ENCODE measurements at places on chromosomes 5 and 9.

GRCh38 chr5:159198063-159199036 lies 11.0 kb downstream of the RNF145 start:
- DNase-seq: no peak

- DNase-seq: no peak
Measured at GRCh38 chr5:178282391-178282790, 49.8 kb upstream of the PHYKPL start.

DNA sequence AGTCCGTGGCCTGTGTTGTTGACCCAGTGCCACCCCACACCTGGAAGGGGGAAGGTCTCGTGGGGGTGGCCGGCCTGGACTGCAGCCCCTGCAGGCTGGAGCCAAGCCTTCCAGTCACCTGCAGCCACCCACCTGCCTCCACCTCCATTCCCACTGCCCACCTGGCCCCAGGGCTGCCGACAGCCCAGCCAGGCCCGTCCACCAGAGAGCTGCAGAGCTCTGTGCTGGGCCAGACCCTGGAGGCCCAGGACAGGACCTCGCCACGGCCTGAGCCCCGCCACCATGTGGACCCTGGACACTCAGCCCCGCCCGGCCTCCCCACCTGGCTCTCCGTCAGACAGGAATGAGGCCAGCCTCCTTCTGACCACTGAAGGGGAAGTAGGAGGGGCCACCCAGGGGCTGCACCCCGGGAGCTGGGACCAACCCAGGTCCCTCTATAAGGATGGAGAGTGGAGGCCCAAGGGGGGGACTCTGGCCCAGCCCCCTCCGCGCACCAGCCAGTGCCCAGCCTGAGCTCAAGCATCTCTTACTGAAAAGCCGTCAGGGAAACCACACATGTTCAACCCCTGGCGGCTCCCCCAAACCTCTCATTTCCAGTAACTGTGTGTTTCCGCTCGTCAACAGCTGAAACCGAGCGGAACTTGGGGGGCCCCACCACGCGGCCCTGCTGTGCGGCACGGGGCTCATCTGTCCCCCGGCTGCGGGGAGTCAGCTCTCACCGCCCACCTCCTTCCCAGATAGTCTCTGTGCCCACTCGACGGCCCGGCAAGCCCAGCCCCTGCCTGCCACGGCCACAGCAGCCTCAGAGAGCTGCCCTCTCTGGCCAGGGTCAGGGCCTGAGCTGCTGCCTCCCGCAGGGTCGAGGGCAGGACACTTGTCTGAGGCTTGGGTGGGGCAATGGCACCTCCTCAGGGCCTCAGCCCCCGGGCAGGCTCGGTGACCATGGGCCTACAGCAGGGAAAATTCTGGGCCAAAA lies 12.8 kb downstream of the NOTCH1 start:
- DNase-seq: peak; percentile 38

DNA sequence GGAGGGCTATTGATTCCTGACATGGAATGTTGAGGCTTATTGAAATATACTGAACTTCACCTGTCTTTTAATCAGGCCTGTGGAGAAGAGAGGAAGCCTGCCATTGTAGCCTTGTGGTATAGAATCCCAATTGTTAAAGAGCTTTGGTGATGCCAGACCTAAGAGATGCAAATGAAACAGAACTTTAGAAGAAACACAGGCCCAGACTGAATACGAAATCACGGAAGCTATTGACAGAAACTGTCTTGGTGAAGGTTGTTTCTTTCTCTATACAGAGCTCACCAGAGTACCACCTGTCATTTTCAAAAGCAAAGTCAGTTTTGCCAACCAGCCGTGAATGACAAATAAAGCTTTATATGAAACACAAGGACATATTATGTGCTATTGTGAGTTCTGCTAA lies 660.3 kb downstream of the ISL1 start:
- no peak for DNase-seq

GRCh38 chr5:432928-433791 lies 9.8 kb upstream of the EXOC3 start:
- DNase-seq: no peak

- no peak for DNase-seq
Measured at GRCh38 chr5:142674531-142675469, 11.1 kb downstream of the FGF1 start.

DNA sequence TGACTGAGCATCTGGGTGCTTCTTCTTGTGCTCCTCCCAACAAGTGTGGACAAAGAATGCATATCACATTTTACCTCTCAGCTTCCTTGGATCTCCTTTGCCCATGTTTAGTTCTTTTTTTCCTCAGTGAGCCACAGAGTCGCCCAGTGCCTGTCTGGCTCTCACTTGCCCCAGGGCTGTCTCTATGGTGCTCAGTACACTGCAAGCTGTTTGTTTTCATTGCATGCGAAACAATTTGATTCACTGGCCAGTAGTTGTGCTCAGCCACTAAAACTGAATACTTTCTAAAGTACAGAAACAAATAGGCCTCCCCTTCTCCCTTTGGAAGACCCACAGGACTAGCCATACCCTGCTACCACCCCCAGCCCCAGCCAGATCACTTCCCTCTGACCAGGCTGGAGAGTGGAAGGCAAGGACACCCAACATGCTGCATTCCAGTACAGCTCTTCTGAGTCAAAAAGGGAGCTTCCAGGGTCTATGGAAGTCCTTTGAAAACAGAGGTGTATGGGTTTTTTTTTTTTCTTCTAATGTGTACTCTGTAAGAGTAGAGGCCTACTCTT lies 3.8 kb downstream of the LHFPL2 start:
- no peak for DNase-seq

DNA sequence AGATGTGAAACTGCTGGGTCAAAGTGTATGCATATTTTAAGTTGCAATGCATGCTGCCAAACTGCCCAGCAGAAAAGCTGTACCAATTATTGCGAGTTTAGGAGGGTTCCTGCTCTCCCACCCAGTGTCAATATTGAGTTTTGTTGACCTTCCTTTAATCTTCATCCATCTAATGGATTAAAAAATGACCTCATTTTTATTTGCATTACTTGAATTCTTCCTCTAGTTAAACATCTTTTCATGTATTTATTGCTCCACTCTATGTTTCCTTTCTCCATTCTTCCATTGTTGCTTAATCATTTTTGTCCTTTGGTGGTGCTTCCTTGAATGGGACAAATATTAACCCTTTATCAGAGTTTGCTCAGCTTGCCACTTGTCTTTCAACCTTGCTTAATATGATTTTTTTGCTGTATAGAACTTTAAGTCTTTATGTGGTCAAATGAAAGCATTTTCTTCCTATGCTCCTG lies 32.4 kb downstream of the TLE1 start:
- DNase-seq: no peak

- DNase-seq: no peak
Measured at GRCh38 chr5:133818869-133819600, 149.4 kb downstream of the C5orf15 start.

DNA sequence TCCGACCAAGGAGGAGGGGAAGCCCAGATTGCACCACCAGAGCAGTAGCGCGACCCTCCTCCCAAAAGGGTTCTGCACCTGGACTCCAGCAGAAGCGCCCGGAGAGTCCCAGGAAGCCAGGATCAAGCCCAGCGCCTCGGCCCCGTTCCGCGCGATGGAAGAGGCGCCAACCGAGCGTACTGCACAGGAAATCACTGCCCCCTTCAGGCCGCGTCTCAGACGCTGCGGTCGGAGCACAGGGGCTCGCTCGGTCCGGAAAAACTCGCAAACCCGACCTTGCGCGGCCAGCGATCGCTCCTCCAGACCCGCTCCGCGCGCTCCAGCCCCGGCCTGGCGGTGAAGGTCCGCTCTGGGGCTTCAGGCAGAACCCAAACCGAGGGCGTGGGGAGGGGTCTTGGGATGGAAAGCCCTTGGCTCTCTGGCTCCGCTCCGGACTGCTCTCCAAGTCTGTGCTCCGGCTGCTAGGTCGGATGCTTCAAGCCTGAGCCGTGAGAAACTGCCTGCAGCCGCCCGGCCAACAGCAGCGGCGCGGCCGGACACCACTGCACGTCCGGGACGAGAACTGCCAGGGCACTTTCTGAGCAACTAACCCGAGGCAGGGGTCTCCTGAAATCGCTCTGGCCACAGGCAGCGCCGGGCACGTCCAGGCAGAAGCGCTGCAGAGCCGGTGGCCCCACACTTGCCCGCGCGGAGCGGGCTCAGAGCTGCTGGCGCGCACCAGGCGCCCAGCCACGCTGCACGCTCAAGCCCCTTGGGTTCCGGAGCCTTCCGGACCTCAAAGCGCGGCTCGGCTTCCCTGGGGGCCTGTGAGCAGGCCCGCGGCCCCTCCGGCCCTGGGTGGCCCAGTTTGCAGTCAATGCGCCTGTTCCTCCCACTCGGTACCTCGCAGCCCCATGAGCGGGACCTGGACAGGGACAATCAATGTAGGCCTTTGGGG lies 1.3 kb downstream of the GABBR2 start:
- no peak for DNase-seq

GRCh38 chr5:170308686-170309085 lies 11.1 kb upstream of the LCP2 start:
- no peak for DNase-seq

GRCh38 chr9:123493627-123494026 lies 137.6 kb downstream of the CRB2 start:
- no peak for DNase-seq

DNA sequence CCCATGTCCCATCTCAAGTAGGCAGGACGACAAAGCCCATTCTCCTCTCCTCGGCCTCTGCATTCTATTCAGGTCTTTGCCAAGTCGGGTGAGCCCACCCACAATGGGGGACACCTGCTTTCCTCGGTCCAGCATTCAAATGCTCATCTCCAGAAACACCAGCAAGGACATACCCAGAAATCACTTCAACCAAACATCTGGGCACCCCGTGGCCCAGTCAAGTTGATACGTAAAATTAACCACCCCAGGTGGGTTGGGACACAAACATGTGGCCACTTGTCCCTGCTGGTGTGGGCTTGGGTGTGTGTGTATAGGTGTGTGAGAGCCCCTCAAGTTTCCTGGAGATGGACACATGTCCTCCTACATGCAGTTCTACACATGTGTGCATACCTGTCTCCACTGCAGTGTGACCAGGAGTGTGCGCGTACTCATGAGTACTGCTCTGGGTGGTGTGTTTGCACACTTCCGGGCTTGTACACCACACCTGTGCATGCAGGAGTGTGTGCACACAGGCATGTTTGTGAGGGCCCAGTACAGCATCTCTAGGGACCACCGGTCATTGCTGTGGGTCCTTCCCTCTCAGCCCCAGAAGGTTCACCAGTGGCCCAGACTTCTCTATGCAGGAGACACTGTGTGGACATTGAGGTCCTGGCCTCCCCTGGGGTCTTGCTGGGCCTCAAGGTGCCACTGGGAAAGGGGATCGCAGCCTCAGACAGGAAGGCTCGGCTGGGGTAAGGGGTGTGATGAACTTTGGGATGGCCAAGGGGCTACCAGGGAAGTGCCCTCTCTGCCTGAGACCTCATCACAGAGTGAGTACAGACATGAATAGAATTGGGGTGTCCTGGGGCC lies 35.4 kb upstream of the RXRA start:
- DNase-seq: no peak

DNA sequence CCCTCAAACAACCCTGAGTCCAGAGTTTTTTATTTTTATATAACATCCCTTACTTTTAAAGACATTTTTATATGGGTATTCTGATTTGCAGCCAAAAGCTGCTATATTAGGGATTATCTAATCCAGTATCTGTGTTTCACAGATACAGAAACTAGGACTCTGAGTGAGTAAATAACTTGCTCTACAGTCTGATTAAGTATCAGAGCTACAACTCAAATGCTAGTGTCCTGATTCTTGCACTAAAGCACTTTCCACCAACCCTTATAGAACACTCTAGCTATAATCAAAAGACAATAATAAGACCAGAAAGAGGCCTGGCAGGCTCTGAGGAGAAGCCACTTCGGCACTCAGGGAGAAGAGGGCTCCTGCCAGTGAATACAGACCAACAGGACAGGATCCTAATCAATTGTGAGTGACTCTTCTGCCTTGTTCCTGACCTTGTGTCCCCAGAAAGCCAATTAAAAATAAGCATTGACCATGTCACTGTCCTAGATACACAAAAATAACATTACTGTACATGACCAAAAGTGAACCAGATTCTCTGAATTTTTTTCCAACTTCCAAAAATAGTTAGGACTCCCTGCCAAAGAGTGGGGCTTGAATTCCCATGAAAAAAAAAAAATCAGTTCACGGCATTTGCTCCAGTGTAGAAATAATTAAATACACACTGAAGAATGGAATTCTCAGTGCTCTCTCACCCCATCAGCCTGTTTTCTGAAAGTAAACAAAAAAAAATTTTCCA lies 63.6 kb upstream of the MAP3K1 start:
- no peak for DNase-seq

DNA sequence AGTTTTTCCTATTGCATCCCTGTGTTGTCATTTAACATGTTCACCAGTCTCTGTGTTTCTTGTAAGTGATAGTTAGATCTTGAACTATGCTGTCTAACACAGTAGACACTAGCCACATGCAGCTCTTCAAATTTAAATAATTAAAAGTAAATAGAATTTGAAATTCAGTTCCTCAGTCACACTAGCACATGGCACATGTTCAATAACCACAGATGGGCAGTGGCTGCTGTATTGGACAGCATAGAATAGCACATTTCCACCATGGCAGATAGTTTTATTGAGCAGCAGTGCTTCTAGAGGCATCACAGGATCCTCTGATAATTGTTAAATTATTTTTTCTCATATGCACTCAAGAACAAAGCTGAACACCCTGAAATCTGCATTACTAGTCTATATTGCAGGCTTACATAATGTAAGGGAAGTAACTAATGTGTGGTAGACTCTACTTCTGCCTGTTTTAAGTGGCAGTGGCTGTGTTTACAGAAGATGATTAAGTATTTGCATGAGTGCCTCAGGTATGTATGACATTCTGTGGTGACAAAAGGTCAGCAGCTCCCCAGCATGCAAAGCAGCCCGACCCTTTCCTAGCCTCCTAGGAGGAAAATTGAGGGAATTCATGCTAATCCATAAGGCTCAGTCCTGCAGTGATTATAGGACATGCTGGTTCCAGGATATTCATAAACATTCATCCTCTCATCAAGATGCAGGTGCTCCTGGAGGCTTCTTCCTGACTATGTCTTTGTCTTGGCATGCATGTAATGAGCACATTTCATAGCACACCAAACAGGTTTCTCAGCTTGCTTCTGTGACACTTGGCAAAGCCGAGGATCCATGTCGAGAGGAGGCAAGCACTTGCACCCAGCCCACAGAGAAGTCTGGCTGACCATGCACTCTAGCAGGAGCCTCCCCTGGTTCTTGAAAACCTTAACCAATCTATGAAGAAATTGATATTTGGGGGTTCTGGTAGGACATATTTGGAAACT lies 45.5 kb downstream of the SH3RF2 start:
- DNase-seq: no peak

DNA sequence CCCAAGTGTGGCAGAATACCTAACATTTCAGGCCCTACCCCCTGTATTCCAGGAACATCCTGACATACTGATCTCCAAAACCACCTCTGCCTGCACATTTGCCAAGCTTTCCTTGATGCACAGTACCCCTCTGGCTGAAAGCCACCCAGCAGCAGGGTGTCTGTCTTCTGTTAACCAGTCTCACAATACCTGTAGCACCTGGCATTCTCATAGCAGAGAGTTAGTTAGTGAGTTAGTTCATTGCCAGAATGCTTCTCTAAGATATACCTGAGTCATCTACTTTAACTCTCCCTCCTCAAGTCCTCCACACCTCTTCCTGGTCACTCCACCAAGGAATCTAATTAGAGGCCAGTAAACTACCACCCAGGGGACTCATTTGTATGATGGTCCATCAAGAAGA lies 46.1 kb upstream of the IL7R start:
- no peak for DNase-seq

Measured in stimulated activated CD4-positive, alpha-beta T cell treated with anti-CD3 and anti-CD28 coated beads, Interleukin-15, amount 100 ng/mL, for 1 hour (primary cell).